ENCODE measurements at places on chromosomes 2 and 18.

- no peak for DNase-seq
Measured at GRCh38 chr2:178927173-178927572, 120.0 kb upstream of the TTN start.

DNA sequence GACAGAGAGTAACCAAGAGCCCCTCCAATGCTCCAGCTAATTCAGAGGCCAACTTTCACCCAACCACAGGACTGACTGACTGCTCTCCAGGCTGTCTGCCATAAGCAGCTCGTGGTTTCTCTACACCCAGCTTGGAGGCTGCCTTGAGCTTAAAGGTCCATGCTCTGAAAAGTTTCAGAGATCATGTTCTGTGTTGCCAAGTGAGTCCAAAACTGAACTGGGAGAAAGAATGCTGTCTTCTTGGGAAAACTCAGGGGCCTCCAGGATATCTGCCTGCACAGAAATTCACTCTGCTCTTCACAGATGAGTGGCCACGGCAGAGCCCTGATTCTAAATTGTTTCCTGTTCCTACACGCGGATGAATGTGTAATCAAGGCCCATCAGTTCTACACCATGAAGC is 51.1 kb downstream of the LPIN2 start:
- no peak for DNase-seq

- DNase-seq: no peak
Measured at GRCh38 chr2:83282841-83283240, 1176.2 kb downstream of the SUCLG1 start.

- no peak for DNase-seq
Measured at GRCh38 chr2:163723881-163724280, 11.9 kb downstream of the FIGN start.
